ENCODE measurements at places on chromosomes 4 and X.
A peak's percentile ranks its signal among the peaks of the same experiment; 100 is the strongest.

GRCh38 chrX:40145001-40145922 is 47.5 kb upstream of the BCOR start:
- DNase-seq, result peak; percentile 38

- DNase-seq, result no peak
These were observed 31.0 kb downstream of the TMSB4X start for GRCh38 chrX:13005661-13006473.

DNA sequence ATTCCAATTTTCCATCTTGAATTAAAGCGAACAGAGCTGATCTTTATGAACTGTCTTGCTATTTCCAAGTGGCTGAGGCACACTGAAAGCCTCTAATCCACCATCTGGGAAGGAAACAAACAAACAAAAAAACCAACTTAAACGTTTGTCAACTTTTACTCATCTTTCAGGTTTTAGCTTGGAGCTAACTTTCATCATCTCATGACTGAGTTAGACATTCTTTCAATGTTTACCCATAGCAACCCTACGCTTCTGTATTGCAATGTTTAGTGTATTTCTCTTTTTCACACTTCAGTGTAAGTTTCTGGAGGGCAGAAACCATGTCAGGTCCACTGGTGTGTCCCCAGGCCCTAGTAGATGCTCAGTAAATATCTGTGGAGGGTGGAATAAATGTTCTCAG is 343.8 kb downstream of the GBA3 start:
- DNase-seq, result no peak

DNA sequence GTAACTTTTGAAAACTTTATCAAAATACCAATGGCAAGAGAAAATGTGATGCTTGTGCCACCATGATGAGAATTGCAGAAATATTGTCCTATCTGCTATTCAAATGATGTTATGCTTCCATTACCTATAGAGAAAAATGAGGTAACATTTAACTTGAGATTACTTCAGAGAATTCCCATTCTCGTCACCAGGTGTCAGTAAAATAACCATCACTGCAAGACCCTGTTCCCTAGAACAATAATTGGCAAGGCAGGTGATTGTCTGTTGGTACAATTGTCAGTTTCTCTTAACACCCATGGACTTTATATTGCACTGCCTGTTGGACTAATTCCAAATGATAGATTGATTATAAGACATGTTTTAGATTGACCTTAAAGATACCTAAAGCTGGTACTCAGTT is 179.9 kb downstream of the GABRG1 start:
- no peak for DNase-seq

DNA sequence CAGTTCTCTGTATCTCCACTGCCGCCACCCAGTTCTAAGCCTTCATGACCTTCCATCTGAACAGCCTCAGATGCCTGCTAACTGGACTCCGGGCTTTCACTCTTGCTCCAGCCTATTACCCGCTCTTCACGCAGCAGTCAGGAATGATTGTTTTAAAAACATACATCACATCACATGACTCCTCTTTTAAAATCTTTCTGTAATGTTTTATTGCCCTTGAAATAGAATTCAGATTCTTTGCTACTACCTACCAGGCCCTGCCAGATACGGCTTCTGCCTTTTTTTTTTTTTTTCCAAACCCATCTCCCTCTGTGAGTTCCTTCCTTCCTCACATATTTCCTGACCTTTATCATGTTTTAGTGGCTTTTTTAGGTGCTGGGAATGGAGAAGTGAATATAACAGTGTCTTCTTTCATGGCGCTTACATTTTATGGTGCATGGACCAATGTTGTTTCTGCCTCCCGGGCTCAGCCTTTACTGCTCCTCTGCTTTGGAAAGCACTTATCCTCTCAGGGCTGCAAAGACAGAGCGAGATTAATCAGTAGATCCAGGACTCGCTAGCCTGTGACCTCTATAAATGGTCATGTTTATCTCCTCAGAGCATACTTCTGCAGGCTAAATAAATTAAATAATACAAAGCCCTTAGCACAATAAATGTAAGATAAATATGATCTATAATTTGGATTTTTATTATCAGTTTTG is 58.0 kb downstream of the FBXO8 start:
- no peak for DNase-seq

DNA sequence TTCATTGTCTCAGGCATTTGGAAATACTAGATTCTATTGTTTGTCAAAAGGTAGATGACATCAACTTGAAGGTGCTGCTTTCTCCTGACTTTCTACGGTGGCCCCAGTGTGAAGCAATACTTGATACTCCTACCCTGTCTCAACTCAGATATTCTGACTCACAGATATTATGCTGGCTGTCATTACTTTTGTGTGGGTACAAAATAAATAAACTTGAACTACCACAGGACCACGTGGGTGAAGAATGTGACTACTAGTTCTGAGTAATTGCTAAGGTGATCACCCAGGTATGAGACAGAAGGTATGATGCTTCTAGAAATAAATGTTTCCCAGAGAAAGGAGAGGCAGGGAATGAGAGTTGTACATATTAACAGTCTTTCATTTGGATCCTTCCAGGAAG is 275.3 kb upstream of the SPOCK3 start:
- DNase-seq, result no peak

- DNase-seq, result peak; percentile 28
These were observed 309.4 kb downstream of the GLUD2 start for GRCh38 chrX:121356850-121357171.

All from NCI-H1105 (cell line).